ENCODE measurements at places on chromosomes 12 and 14.

GRCh38 chr12:88141425-88141773 is 489 bp downstream of the CEP290 start:
- no peak for DNase-seq

GRCh38 chr14:98914942-98915341 is 357.1 kb downstream of the BCL11B start:
- no peak for DNase-seq

DNA sequence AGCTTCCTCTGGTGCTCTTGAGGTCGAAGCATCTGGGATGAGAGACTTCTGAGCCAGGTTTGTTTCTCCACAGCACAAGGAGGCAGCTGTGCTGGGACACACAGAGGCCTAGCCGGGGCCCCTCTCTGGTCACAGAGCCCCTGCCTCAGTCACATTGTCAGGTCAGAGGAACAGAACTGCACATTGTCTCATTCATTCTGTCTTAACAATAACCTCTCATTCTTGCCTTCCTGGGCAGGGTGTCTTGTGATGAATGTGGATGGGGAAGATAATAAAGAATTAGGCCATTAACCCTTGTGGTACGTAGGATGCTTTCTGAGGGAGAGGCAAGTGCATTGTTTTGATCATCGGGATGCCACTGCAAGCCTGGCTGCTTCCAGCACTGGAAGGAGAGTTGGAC is 29.8 kb downstream of the FNTB start:
- DNase-seq: no peak

DNA sequence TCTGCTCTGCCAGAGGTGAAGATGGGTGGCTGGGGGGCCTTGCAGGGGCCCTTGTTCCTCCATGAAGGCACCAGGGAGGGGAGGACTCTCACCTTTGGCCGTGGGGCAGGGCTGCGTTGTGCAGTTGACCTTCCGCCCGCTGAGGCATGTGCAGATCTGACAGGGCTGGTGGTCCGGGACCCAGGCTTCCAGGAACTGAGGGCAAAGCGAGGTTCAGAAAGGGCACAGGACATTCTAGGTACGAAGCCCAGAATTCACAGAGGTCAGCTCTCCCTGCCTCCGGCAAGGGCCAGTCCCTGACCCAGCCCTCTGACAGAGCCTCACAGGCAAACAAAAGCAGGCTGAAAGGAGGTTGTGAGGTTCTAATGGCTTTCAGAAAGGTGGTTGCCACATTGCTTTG is 40.4 kb upstream of the ANO2 start:
- DNase-seq: no peak

DNA sequence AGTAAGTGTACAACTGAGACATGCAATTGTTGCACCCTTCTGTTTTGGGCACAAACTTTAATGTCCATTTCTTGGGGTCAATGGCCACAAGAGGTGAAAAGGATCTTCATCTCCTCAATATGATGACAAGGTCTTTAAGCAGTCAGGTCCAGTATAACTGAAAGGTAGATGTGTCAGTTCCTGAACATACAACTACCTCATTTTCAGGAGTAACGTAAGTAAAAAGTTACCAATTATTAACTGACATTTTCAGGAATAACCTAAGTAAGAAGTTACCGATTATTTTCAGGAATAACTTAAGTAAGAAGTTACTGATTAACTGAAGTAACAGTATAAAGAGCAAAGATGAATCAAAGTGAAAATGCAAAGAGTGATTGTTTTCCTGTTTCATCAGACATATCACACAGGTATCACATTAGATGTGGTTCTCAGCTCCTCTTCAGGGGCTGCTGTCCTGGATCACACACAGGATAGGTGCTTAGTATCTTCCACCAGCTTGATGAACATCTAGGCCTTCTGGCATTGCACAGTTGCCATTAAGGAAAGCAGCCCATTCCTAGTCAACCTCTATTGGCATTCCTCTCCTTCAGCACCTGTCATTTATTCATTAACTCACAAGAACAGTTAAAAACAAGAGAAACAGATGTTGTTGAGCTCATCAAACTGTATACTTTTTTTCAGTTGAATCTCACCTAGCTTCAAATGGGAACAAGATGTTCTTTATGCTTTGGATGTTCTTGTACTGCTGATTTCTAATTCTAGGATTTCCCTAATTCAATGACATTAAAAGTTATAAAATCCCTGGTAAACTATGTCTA is 200.0 kb downstream of the FOXG1 start:
- DNase-seq: no peak

- no peak for DNase-seq
These were observed 96.5 kb downstream of the DUSP16 start for GRCh38 chr12:12466157-12466556.

- no peak for DNase-seq
These were observed 40.0 kb upstream of the SLC2A13 start for GRCh38 chr12:40145896-40146295.

GRCh38 chr12:38175538-38175937 is 141.0 kb upstream of the ALG10B start:
- DNase-seq: no peak

DNA sequence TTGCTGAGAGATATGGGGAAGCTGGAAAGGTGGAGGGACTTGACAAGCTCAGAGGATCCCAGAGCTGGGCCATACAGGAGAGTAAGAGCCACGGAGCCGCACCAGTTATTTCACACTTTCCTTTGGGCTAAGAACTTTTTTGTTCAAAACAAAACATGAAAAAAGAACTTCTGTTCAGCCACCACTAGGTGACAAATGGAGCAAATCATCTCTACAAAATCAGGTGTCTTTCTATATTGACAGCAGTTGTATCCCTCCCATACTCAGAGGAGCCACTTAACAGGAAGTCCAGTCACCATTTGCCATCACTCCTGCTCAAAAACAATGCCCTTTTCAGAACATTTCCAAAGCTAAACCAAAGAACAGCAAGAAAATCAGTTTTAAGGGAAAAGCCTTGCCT is 70.3 kb upstream of the DBX2 start:
- DNase-seq: no peak
